ENCODE measurements at places on chromosomes 16 and 17. TPM values are rescaled to one million over a fixed set of nuclear protein-coding genes. Genes with fewer than 3 reads are reported as not detected.
A peak's percentile ranks its signal among the peaks of the same experiment; 100 is the strongest.

GRCh38 chr17:11598274-11599221 is at the start of gene DNAH9:
Gene DNAH9, plus strand, starts transcription at chr17:11598470. Its CDS starts 29 bp downstream, at chr17:11598499.
- DNase-seq: peak; percentile 92

- no peak for DNase-seq
Observed at GRCh38 chr16:81808933-81809480, 29.9 kb downstream of the PLCG2 start.

DNA sequence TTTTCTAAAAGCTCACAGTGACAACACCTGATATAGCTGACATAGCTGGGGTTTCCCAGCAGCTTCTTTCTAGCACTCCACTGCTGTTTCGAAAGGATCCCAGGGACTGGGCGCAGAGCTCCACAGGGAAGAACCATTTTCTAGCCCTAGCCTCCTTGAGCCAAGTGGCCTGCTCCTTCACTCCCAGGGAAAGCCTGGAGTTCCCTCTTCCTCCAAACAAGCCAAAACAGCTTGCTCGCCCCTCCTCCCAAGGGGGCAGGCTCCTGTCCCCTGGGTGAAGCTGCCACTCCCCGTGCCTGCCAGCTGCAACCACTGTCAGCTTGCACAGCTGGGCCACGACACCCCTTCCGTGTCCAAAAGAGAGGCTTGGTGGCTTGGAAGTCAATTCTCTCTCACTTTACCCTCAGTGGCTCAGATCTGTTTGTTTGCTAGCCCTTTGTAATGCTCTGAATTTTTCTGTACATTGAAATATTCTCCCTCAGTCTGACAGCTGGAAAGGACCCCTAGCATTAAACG is 59.8 kb downstream of the CYTH1 start:
- DNase-seq: peak; percentile 68

DNA sequence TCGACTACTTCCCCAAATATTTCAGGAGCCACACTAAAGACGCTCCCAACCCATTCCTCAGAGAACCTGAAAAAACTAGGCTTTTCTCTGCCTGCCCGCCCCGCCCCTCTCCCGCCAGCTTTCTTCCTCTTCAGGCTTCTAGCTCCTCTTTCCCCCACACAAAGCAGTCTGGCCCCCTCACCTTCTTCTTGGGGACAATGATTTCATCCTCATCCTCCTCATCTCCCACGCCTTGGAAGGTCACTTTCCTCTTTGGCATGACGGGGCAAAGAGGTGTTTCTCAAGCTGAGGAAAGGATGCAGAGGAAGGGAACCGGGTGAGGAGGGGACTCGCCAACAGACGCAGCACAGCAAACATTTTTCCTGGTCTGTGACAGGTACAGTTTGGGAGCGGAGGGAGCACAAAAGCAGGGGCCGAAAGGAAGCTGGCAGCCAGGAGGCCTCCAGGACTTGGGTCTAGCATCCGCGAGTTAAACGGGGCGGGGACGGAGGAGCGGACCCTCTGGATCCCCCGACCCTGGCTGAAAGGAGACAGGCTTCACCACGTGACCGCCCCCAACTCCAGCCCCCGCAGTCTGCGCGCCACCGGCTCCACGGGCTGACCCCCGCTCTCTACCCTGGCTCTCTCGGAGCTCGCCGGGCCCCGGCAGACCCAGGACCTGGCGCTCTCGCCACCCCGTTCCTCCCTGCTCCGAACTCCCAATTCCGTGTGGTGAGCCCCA is 525 bp downstream of the CD2BP2 start:
- DNase-seq: peak; percentile 74

GRCh38 chr16:51164574-51164973 is 13.5 kb upstream of the SALL1 start:
- DNase-seq: no peak

- peak; percentile 44 for DNase-seq
Observed at GRCh38 chr17:4833941-4834680, 971 bp downstream of the MINK1 start.

- DNase-seq: no peak
Observed at GRCh38 chr17:46038937-46039336, 39.9 kb downstream of the STH start.

DNA sequence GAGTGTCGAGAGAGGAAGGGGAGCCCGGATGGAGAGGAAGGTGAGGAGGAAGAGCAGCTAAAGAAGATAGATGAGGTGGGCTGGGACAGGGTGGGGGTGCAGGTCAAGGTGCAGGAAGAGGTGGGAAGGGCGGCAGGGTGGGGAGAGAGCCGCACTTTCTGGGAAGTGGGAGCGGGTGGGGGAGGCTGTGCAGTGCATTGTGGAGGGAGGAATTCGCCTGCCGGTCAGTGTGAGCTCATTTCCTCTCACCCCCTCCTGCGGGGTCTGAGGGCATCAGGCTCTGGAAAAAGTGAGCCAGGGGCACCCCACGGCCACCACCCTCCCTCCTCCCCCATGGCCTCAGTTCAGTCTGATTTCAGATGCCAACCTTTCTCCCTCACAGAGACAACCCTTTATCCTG is 2.5 kb upstream of the ARHGAP23 start:
- no peak for DNase-seq

- peak; percentile 91 for DNase-seq
Observed at GRCh38 chr16:67546761-67547422, 15.4 kb upstream of the CTCF start.

Gene ZNF594
- polyA plus RNA-seq: 4.8 TPM

GRCh38 chr16:67862623-67863583 is 9.9 kb upstream of the EDC4 start:
- no peak for DNase-seq

Measured in SK-N-SH (cell line).